HS-27A (cell line): ENCODE measurements at places on chromosomes 12 and 14.

GRCh38 chr12:69896653-69897381, 71.8 kb downstream of the MYRFL start:
- DNase-seq, result no peak

DNA sequence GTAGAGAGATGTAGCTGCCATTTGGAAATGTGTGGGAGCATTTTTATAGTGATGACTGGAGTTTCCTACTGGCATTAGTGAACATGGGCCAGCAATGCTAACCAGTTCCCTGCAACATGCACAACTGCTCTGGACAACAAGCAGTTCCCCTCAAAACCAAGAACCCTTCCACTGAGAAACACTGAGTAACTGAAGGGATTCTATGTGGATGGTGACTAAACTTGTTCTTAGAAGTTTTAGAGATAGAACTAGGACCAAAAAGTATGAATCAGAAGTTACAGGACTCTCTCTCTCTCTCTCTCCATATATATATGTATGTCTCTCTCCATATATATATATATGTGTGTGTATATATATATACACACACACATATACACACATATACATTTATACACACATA, 7.9 kb downstream of the SERPINA10 start:
- no peak for DNase-seq

- no peak for DNase-seq
Measured at GRCh38 chr14:43877351-43877960, 629.6 kb downstream of the FSCB start.

DNA sequence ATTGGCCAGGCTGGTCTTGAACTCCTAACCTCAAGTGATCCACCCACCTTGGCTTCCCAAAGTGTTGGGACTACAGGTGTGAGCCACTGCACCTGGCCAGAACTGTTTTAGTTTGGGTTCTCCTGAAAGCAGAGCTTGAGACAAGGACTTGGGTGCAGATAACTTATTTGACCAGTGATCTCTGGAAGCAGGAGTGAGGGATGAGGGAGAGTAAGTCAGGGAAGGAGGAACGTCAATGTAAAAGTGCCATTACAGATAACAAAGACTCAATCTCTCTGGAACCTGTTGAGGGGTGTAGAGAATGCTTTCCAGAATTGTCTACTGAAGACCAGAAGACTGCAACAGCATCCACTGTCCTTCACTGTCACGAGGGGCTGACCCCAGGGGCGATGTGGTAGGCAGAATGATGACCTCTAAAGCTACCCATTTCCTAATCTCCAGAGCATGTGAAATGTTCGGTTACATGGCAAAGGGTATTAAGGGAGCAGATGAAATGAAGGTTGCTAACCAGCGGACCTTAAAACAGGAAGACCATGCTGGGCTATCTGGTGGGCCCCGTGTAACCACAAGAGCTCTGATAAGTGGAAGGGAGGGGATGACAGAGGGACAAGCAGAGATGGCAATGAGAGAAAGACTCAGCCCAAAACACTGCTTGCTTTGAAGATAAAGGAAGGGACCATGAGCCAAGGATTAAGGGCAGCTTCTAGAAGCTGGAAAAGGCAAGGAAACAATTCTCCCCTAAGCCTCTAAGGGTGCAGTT, 207.8 kb downstream of the RBM19 start:
- no peak for DNase-seq

GRCh38 chr14:53842938-53843337, 113.7 kb downstream of the BMP4 start:
- peak; percentile 64 for DNase-seq

DNA sequence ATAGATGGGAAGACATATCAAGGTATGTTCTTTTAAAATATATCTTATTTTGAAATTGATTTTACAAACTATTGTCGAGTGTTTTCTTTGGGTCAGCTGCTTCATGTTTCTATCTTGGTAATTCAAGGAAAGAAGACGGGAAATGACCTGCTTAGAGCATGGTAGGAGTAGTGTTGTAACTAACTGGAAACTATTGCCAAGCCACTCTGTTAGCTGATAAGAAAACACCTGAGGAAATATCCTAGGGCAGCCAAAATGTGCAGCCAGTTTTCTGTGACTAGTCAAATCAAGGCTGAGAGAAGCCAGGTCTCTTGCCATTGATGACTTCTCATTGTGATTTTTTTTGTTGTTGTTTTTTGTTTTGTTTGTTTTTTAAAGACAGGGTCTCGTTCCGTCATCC, 30.2 kb downstream of the METAP2 start:
- DNase-seq, result no peak

DNA sequence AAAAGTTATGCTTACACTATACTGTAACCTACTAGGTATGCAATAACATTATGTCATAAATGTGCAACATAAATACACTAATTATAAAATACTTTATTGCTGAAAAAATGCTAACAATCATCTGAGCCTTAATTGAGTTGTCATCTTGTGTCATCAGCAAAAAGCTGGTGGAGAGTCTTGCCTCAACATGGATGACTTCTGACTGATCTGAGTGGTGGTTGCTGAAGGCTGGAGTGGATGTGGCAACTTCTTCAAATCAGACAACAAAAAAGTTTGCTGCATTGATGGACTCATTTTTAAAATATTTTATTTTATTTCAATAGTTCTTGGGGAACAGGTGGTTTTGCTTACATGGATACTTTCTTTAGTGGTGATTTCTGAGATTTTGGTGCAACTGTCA, 93.9 kb upstream of the AMN1 start:
- no peak for DNase-seq

- DNase-seq, result no peak
Measured at GRCh38 chr12:77847680-77848431, 17.2 kb downstream of the NAV3 start.

DNA sequence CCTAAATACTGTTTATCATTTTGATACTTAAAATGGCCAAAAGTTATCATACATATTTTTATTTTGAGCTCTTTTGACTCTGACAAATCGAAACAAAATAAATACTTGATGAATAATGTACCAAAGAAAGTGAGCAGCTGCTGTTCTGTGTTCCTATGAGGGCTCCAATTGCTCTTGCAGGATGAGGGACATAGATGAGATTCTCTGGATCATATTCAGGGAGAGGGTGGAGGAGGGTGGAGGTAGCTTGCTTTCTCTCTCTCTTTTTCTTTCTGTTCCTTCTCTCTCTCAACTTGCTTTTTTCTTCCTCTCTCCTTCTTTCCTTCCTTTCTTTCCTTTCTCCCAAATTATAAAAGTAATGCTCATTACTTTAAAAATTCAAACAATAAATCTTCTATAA, 8.9 kb upstream of the MYH7 start:
- DNase-seq, result no peak

- DNase-seq, result no peak
Measured at GRCh38 chr12:40010899-40011774, 94.7 kb downstream of the SLC2A13 start.

DNA sequence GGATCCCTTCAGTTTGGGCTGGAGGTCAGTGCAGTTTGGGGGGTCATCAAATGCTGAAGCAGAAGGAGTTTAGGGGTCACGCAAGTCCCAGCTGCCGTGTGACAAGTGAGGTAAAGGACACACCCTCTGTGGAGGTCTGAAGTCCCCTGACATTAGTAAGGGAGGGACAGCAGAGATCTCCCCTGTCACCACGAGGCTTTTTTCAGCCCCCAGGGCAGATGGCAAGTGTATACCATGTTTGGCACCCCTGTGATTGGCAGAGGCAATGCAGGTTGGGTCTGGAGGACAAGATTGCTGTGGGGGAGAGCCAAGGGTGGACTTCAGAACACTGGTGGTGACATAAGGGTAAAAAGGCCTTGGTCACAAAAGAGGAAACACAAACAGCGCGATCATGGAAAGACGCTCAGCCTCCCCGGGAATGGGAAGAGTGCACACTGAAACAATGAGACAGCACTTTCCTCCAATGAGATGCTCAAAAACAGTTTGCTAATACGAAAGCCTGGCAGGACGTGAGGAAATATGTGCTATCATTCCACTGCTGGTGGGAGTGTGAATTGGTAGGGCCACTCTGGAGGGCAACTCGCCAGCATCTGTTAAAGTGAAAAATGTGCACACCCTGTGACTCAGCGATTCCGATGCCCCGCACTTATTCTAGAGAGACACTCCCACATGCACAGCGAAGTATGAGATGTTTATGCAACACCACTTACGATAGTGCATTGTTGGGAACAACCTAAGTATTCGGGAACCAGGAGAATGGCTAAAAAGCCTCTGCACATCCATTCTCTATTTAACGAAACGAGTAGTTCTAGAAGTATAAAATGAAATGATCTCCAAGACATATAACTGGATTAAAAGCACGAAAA, 14.4 kb upstream of the CD27 start:
- DNase-seq, result peak; percentile 94

- no peak for DNase-seq
Measured at GRCh38 chr12:278046-278445, 15.4 kb upstream of the SLC6A13 start.

DNA sequence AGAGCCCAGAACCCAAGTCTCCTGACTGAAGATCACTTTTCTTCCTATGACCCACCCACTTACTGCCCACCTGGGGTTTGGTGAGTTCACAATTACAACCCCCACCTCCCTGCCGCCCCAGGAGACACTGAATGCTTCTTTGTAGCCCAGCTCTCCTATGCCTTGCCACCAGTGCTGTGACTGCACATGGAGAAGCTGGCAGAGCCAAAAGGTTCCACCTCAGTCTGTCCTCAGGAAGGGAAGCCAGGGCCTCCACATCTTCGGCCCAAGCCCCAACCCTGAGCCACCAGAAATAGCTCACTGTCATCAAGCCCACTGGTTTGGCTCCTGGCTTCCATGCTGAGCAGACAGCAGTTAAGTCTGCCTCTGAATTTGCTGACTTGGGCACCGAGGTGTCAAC, 25.6 kb downstream of the OTUB2 start:
- no peak for DNase-seq

- DNase-seq, result no peak
Measured at GRCh38 chr14:94317259-94317658, 5.9 kb downstream of the SERPINA6 start.

- no peak for DNase-seq
Measured at GRCh38 chr14:36517242-36518030, 2.6 kb downstream of the NKX2-1 start.

- no peak for DNase-seq
Measured at GRCh38 chr14:95695913-95696312, 9.7 kb downstream of the TCL1B start.

DNA sequence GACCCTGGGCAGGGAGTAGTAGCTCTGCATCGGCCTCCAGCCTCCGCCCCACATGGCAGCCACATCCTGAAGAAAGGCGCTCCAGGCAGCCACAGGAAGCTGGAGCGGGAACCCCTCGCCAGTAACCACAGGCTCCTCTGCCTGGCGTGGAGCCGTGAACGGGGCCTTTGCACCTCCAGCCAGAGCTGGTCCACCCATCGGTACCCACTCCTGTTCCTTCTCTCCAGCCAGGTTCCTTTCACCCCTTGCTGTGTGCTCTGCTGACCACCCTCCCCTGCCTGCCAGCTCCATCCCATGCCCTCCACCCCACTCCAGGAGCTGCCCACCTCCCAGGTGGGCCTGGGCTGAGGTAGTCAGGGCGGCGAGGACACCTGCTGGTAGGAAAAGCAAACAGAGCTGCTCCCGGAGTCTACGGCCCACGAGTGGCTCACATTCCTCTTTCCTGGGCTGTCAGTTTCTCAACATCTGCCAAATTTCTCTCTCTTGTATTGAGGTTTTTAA, 2.7 kb downstream of the TGFB3 start:
- no peak for DNase-seq

DNA sequence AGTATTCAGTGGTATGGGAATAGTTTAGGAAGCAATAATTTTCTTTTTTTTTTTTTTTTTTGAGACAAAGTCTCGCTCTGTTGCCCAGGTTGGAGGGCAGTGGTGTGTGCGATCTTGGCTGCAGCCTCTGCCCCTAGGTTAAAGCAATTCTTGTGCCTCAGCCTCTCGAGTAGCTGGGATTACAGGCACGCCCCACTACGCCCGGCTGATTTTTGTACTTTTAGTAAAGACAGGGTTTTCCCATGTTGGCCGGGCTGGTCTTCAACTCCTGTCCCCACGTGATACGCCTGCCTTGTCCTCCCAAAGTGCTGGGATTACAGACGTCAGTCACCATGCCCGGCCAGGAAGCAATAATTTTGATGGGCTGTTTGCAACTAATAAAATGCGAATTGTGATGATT, 62.1 kb downstream of the ATG14 start:
- DNase-seq, result no peak

DNA sequence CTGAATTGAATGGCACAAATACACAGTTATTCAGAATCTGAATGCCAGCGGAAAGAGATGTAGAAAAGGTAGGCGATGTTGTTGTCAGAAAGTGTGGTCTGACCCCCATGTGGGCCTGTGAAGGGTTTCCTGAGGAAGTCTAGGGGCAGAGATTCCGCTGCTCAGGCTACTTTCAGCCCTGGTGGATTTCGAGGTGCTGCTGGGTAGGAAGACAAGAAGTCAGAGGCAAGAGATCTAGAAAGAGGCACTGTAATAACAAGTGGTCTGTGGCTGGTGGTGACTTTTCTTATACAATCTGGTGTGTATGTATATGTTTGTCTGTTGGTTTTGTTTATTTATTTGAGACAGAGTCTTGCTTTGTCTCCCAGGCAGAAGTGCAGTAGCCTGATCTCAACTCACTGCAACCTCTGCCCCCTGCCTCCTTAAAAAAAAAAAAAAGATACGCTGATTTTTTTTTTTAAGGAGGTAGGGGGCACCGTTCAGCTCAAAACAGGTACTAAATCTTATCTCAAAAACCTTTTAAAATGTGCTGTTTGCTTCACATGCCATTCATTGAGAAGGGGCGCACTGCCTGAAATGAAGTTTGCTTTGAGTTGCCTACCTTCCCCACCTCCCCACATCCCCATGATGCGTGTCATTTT, 27.1 kb upstream of the MANSC4 start:
- no peak for DNase-seq

DNA sequence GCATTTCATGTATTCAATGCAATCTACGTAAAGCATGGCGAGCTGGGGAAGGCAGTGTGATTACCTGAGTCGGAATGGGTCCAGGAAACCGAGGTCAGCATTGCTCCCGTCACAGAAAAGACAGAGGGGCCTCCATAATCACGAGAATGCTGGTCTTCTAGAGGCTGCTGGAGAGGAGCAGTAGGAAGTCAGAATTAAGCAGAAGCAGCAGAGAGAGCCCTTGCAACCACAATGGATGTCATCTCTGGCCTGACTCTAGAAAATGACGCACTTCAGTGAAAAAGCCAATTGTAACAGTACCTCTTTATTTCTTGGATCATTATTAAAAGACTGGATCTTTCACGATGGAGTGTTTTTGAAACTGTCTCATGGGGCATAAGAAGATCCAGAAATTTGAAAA, 69.5 kb upstream of the FOXN3 start:
- no peak for DNase-seq

- no peak for DNase-seq
Measured at GRCh38 chr12:51591016-51591901, at the start of gene SCN8A. Gene SCN8A, plus strand, starts transcription at chr12:51591233. Its CDS starts 71,585 bp downstream, at chr12:51662818.
